HCT116 (cell line): ENCODE measurements at places on chromosomes 7 and 10. TPM values are rescaled to one million over a fixed set of nuclear protein-coding genes. Genes with fewer than 3 reads are reported as not detected.

- no peak for DNase-seq
These were observed 6.3 kb upstream of the RHOBTB1 start for GRCh38 chr10:60950300-60950699.

DNA sequence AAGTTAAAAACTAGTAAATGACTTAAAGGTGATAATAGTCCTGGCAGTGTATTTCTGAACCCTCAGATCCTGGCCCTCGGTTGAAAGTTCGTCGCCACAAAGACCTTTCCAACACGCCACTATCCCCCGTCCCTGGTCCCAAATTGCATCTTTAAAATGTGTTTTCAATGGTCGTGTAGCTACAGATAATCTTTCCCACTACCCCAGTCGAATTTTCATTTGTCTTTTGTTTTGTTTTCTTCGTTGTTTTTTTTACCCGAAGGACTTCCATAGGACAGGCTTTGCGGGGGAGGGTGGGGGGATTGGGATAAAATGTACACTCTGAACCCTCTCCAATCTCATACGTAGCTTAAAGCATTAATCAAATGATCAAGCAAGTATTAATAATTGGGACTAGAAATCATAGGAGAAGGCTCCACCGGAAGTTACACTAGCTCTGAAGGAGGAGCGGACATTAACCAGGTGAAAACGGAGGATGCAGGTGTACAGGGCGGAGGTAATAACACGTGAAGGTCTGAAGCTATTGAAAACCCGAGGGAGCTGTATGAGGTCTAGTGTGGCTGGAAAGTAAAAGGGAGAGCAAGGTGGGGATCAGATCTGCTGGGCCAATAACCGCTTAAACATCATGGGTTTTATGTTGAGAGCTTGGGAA, 32.8 kb upstream of the PHF14 start:
- no peak for DNase-seq

DNA sequence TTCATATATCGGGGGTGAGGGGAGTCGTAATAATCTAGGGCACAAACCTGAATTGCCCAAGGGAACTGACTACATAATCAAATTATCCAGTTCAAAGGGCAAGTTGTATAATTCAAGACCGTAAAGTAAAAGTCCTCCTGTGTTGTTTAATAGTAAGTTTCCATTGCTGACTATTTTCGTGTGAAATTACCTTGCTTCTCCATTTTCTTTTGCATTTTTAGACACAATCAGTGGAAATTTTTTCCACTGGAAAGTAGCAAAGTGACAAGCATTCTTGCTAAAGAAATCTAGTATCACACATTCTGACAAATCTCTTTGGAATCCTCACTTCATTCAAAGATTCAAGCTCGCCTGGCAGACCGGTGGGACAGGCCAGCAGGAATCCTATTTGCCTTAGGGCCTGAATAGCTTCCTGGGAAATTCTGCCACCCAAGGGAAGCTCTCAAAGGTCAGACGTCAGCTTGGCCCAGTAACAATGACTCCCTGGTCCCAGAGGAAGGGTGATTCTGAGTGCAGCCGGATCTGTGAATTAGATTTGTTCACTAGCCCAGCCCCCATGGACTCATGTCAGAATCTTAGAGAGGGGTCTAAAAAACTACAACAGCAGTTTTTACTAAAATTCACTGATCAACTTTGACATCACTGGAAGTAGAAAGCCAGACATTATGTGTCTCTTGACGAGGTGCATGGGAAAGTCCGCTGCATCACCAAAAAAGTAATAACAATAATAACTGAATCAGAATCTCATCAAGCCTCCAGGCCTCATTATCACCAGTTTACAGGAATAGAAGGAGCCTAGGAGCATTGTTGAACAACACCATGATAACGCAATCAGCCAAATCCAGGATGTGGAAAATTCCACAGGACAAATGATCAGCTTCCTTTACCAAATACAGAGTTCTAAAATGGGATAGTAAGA, 161.0 kb downstream of the SKIDA1 start:
- peak; percentile 94 for DNase-seq

GRCh38 chr7:126842451-126842850, 410.3 kb downstream of the GRM8 start:
- DNase-seq = no peak

The UTF1 gene
- not detected for total RNA-seq

The ZNF716 gene
- total RNA-seq = not detected

The KLF14 gene
- 0.93 TPM for total RNA-seq

DNA sequence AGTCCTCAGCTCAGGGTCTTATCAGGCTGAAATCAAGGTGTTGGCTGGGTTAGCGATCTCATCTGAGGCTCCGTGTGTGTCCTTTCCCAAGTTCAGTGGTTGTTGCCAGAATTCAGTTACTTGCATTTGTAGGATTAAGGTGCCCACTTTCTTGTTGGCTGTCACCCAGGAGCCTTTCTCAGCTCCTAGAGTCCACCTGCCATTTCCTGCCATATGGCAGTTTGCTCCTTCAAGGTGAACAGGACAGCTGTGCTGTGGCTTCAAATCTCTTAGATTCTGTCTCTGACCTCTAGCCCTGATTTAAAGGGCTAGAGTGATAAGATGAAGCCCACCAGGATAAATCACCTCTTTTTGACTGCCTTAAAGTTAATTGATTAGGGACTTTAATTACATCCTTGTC, 1.0 kb upstream of the HIF1AN start:
- DNase-seq = no peak

GRCh38 chr7:137195996-137196395, 147.5 kb downstream of the PTN start:
- DNase-seq = no peak

- DNase-seq = no peak
These were observed 156.4 kb upstream of the PCBD1 start for GRCh38 chr10:71044720-71045119.

The FEZF1 gene
- 0.37 TPM for total RNA-seq

The KCP gene
- 1.6 TPM for total RNA-seq

GRCh38 chr10:31770307-31770902, 158.2 kb downstream of the ARHGAP12 start:
- no peak for DNase-seq

DNA sequence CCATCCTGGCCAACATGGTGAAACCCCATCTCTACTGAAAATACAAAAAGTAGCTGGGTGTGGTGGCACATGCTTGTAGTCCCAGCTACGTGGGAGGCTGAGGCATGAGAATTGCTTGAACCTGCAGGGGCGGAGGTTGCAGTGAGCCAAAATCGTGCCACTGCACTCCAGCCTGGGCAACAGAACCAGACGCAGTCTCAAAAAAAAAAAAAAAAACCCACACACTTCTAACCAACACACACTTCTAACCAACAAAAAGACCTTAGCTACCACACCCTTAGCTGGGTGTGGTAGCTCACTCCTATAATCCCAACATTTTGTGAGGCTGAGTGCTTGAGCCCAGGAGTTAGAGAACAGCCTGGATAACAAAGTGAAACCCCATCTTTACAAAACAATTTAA, 33.9 kb upstream of the SPOCK2 start:
- no peak for DNase-seq

DNA sequence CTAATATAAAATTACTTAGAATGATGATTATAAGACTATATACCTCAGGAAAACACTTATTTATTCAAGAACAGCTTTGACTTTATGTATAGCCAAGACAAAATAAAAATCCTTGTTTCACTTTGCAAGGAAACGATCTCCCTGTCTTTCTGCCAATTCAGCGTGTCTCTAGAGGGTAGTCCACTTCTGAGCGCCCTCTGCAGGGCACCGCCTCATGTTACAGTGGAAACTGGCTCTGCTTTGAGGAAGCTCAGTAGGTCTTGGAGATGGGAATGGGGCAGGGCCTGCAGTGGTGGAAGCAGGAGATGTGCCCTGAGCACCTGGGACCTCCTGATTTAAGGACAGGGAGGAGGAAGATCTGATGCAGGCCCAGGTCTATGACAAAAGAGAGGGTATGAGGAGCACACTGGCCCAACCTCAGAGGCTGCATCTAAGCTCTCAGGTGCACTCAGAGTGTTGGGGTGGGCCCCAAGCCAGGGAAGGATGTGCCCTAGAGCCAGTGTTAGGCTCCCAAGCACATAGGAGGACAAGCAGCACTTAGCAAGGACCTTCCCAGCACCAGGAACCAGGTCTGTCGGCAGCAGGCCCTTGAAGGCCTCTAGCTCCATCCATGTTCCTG, 481.0 kb downstream of the TNS3 start:
- peak; percentile 61 for DNase-seq

DNA sequence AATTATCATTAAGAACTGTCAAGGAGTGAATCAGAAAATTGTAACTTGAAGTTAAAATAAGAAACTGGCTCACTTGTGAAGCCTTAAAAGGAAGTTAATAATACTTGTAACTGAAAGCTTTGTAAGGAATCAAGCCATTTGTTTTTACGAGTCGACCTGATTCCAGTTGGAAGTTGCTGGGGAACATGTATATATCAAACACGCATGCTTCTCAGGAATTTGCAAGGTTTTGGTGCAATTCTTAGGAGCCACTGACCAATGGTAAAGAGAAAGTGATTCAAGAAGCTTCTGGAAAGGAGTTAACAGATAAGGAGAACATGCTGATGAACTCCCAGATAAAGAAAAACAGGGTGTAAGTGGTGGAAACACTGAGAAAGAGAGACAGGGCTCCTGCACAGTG, 56.4 kb downstream of the ETV1 start:
- no peak for DNase-seq

The CNPY1 gene
- total RNA-seq = not detected

The CLRN3 gene
- 0.39 TPM for total RNA-seq

GRCh38 chr7:53800746-53801145, 741.4 kb upstream of the VSTM2A start:
- no peak for DNase-seq

GRCh38 chr10:11148142-11149028, 130.7 kb downstream of the CELF2 start:
- DNase-seq = no peak

DNA sequence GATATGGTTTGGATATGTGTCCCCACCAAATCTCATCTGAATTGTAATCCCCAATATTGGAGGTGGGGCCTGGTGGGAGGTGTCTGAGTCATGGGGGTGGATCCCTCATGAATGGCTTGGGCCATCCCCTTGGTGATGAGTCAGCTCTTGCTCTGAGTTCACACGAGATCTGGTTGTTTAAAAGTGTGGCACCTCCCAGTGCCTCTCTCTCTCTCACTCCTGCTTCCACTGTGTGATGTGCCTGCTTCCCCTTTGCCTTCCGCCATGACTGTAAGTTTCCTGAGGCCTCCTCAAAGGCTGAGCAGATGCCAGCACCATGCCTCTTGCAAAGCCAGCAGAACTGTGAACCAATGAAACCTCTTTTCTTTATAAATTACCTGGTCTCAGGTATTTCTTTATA, 4.8 kb upstream of the GCK start:
- DNase-seq = no peak

DNA sequence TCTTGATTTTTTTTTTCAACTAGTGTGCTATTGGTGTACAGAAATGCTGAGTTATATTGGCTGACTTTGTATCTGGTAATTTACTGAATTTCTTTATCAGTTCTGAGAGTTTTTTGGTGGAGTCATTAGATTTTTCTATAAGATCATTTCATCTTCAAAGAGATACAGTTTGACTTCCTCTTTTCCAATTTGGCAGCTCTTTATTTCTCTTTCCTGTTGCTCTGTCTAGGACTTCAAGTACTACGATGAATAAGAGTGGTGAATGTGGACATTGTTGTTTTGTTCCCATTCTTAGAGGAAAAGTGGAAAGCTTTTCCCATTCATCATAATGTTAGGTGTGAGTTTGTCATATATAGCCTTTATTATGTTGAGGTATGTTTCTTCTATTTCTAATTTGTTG, 50.2 kb downstream of the LOXL4 start:
- no peak for DNase-seq

- DNase-seq = no peak
These were observed 146.3 kb downstream of the CELF2 start for GRCh38 chr10:11163780-11164550.

GRCh38 chr7:35524112-35524804, 170.7 kb downstream of the HERPUD2 start:
- no peak for DNase-seq

The PRKAR2B gene
- total RNA-seq = 15.1 TPM

DNA sequence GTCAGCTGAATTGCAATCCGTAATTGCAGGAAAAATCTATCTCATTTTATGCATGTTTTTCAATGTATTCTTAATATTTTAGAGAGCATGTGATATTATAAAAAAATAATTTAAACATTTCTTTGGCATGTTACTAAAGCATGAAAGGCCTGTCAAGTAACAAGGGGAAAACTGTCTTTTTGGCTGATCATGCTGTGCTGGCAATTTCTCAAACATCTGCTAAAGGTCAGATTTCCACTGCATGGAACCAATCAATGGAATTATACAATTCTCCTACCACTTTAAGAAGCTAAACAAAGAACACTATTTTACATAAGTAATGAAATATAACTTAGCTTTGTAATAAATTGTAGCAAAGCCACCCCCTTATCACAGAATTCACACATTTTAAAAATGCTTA, 49.4 kb downstream of the JMJD1C start:
- DNase-seq = no peak

The GIMAP8 gene
- total RNA-seq = 0.15 TPM

The RBP3 gene
- total RNA-seq = not detected

DNA sequence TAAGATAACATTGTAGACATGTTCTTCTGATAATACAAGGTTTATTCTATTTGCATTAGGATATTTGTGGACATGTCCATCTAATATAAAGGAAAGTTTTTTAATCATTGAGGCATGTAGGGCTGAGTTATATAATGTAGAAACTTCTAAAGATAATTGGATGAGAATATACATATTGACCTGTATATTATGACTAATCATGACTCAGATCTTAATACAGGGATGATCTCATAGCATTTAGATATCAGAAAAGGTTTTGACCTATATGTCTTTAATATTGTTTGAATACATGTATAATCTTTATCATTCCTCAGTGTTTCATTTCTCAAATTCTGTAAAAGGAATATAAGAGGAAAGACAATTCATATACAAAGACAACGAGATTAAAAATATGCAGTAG, 39.2 kb downstream of the CD36 start:
- DNase-seq = no peak

- DNase-seq = no peak
These were observed 77.1 kb downstream of the CARD11 start for GRCh38 chr7:2966466-2967078.

DNA sequence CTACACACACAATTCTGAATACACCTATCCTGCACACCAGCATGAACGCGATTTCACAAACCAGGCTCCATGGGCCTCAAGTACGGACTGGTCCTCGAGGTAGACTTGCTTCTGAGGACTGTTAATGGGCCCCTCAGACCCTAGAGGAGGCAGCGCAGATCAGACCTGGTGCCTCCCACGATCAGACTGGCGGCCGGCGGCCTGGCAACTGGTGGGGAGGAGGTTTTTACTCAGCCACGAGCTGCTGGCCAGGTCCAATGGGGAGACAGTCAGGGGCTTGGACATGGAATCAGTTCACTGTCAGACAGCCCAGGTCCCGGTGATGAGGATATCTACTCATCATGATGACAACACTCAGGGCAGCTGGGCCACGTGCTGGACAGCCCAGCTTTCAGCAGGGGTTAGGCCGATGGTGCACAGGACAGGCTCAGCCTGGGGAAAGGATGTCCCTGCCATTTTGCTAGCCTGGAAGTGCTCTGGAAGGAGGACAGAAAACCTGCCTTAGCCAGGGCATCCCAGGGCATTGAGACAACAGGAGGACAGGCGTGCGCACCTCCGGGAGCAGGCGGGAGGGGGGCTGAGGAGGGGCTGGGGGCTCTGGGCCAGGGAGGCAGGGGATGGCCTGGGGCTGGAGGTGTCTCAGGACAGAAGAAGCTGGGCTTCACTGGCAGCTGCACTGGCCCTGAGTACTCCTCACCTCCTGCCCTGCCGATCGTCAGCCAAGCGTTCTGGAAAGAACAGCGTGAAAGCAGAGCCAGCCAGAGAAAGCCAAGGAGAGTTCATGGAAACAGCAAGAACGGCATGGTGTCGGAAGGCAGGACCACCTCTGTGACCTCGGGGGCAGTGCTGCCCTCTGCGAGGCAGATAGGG, 48.0 kb upstream of the RASGEF1A start:
- DNase-seq = no peak

The HTR5A gene
- not detected for total RNA-seq
